Neural cell (in vitro differentiated cells): ENCODE measurements at places on chromosomes 7 and 10. TPM values are rescaled to one million over a fixed set of nuclear protein-coding genes. Genes with fewer than 3 reads are reported as not detected.

The PTPRZ1 gene
- 11.8 and 14.0 TPM in 2 replicates for polyA plus RNA-seq

The GJC3 gene
- not detected in 2 replicates for polyA plus RNA-seq

The INMT gene
- polyA plus RNA-seq, result 0.66 TPM in 1 of 2 replicates, not detected in the other

The ERVW-1 gene
- polyA plus RNA-seq, result not detected in 2 replicates

The NPC1L1 gene
- 0.20 TPM in 1 of 2 replicates, not detected in the other for polyA plus RNA-seq

The CFTR gene
- not detected in 2 replicates for polyA plus RNA-seq
